Lower lobe of right lung (tissue), 2 donors: ENCODE measurements at places on chromosomes 2 and 18.

DNA sequence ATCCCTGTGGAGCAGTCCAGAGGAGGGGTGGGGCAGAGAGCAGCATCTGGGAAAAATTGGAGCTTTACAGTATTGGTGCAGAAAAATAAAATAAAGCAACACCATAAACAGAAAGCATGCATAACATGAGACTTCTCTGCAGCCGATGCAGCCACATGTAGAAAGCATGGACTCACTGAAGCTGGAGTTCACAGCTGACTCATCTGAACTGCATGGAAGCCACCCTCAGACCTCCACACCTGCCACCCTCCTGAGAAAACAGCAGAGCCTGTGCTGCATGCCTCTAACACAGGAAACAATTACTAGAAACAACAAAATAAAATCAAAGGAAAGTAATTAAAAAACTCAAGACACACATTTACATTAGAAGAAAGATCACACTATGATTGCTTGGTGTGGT lies 169.4 kb upstream of the ALKAL2 start:
- no peak for DNase-seq

DNA sequence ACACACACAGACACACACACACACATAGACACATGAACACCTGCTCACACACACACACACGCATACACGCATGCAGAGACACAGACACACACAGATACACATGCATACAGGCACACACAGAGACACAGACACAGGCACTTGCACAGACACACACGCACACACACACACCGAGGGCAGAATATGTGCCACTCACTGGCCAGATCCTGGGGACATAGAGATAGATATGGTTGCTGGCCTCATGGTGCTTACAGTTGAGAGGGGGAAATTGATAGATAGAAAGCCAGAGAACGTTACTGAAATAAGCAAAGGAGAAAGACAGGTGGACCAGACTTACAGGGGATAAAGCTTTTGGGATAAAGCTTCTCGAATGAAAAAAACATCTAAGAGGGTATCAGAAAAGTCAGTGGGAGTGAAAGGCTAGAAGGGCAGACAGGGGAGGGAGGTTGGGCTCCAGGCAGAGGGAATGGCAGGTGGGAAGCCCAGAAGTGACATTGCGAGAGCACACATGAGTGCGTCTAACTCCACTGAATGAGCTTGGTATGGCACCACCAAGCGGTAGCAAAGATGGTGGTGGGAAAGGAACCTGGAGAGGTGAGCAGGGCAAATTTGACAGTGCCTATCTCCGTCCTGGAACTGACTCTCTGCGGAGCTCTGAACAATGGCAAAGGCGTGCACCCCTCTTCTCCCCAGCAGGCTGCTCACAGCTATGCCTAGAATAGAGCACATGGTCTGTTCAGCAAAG lies 390.1 kb upstream of the TRIB2 start:
- no peak for DNase-seq

DNA sequence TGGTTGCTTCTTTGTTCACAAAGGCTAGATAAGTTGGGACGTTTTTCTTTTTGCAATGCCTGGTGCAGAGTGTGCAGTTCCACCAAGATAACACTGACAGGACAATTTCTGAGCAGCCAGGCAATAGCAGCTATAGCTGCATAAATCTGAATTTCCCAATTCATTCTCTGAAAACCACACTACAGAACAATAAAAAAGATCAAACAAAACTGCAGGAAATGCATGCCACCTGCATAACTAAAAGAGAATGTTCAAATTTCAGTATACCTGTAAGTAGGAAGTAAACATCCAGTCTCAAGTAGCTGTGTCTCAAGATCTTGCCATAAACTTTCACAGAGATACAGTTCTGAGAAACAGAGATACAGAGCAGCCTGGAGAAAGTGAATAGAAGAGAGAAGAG lies 5.3 kb upstream of the KCTD18 start:
- no peak for DNase-seq

DNA sequence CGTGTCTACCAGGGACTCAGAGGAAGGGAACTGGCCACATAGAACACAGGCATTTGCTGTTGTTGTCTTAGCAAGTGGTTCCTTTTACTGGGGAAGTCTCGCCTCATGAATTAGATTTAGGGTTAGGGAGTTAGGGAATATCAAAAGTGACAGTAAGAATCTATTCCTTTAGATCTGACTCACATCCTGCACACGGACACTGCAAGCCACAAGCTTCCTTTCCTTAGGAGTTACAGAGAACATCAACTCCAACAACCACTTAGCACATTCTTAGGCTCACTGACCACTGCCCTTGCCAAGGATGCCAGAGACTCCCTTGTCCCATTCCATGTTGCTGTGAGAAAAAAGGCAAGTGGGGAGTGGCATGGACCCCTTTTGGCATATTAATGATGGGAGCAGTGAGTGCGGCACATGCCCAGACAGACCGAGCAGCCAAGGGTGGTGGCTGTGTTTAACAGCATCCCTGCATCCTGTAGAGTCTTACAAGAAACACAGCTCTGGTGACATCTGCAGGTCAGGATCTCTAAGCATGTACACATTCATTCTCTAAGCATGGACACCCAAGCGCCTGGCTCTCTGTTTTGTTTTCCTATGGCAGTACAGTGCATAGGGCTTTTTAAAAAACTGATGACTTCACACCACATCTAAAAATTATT lies 745.6 kb upstream of the RAB6C start:
- DNase-seq, result no peak
